OCI-M1 (cell line): ENCODE measurements at places on chromosomes 7 and 10.
A peak's percentile ranks its signal among the peaks of the same experiment; 100 is the strongest.

DNA sequence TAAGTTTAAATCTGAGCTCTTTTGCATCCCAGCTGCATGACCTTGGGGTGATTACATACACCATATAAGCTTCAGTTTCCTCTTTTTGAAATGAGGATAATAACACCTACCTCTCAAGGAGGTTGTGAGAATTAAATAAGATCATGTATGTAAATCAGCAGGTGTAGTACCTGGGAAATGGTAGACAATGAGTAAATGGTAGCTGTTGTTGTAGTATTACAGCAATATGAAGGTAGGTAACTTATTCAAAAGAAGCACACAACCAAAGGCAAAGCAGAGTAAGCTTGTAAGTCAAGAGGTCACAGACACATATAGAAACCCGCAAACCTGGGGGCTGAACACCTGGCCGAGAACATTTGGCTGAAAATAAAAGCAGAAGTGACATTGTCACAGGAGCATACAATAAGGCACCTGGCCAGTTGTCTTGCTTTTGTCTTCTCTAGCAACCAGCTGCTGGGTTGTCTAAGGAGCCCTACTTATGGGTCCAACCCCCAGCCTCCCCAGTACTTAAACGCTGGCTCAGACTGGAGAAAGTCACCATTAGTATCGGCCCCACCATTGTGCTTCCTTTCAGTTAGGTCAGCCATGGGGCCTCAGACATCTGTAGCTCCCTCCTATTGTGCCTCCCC is 203.6 kb upstream of the MKLN1 start:
- no peak for DNase-seq

DNA sequence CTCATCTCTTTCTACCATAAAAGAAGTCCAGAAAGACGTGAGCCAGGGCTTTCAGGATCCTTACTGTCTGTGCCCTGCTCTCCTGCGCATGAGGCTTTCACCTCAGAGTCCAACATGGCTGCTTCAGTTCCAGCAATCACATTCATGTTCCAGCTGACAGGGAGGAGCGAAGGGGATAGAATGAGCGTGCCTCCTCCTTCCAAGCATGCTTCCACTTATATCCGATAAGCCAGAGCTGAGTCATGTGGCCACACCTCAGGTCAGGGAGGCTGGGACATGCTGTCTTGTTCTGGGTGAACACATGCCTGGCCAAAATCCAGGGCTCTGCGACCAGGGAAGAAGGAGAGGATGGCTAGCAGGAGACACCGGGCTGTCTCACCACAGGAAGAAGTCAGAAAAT is 248.2 kb downstream of the SKAP2 start:
- DNase-seq, result no peak

DNA sequence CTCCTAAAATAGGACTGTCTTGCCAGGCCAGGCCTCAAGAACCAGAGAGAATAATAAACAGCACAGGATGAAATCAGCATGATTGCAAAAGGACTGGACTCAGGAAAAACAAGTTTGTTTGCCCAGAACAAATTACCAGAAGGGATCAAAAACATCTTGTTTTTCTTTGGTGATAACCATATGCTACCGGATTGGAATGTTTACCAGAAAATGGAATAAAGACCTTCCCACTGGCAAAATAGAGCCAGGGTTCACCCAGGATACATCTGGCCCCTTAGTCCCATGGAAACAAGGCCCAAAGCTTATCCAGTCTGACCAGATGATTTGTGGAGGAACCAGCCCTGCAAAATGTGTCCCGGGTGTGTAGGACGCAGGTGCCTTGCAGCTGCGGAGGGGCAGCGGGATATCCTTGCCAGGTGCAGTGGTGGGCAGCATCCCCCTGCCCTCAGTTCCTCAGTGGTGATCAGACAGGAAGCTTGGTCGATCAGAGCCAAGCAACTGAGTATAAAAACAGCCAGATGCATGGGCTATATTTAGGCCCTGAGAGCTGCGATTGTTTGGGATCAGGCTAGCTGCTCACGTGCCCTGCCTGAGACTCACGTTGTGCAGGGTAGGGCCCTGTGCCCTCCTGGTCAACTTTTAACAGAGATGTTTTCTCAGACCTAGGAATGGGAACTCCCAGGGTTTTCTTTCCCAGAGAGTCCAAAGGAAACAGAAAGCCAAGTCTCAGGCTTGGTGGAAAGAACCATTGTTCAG is 4.6 kb upstream of the ZNF22 start:
- DNase-seq, result no peak

DNA sequence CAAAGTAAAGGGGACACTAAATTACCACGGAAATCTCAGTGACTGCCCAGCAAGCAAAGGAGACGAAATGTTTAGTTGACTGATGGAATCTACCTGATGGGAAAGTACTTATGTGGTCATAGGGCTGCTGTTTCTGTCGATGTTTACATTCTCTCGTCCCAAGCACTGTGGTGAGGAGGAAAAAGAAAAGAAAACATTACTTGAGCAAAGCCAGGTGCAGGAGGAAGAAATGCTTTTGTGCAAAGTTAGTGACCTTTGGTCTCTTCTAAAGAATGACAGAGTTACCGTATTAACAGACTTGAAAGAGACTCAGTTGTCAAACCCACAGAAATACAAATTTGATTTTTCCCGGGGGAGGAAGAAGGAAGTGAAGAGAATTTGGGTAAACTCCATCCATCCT is 43.3 kb upstream of the FMC1 start:
- DNase-seq, result no peak

DNA sequence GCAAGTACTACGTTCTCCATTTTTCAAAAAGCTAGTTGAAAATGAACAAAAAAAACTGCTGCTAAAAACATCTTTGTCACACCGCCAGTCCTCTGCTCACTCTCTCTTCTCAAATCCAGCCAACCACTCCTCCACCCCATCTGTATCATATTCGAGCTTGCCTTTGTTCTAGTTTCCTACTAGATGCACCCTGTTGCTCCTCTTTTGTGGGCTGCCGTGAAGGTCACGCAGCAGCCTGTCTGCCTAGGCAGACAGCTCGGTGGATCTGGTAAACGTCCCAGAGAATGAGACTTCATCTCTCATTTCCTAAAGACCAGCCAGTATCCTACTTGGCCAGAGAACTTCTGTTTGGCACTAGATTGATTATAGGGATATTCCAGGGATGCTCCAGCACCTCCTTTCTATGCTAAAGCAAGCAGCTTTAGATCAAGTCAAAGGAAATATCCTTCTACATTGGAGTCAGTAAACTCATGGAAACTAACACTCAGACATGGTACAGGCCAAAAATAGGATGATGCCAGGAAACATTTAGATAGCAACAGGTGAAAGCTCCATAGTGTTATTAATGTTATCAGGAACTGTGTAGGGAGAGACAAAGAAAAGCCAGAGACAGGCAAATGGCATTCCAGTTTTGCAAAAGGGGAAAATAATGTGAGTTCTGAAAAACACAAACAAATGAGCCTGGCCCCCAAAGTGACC is 8.7 kb upstream of the PLXNA4 start:
- no peak for DNase-seq

GRCh38 chr7:149880638-149881311 is 7.0 kb downstream of the ATP6V0E2 start:
- no peak for DNase-seq

- no peak for DNase-seq
Observed at GRCh38 chr7:28133872-28134271, 46.7 kb downstream of the JAZF1 start.

DNA sequence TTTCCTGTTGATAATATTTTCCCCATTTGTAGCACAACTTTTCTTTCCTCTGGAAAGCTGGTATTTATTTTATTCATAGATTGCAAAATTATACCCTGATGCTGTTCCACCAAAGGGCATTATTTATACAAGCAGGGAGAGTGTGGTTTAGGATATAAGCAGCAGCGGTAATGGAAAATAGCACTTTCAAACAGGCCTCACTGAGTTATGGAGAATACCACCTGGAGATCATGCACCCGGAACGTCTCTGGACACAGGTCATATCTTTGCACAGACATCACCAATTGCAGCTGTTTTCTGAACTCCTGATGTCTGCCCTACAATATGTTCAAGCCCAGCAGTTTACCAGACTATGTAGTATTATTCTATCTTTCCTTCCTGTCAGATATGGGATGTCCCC is 2.0 kb upstream of the CALD1 start:
- no peak for DNase-seq

DNA sequence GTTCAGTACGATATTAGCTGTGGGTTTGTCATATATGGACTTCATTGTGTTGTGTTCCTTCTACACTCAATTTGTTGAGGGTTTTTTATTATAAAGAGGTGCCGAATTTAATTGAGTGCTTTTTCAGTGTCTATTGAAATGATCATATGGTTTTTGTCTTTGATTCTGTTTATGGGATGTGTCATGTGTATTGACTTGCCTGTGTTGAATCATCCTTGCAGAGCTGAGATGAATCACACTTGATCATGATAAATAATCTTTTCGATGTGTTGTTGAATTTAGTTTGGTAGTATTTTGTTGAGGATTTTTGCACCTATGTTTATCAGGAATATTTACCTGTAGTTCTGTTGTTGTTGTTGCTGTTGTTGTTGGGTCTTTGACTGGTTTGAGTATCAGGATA is 39.8 kb downstream of the ATOH7 start:
- DNase-seq, result no peak

- no peak for DNase-seq
Observed at GRCh38 chr10:78907551-78908211, 161.1 kb upstream of the ZMIZ1 start.

DNA sequence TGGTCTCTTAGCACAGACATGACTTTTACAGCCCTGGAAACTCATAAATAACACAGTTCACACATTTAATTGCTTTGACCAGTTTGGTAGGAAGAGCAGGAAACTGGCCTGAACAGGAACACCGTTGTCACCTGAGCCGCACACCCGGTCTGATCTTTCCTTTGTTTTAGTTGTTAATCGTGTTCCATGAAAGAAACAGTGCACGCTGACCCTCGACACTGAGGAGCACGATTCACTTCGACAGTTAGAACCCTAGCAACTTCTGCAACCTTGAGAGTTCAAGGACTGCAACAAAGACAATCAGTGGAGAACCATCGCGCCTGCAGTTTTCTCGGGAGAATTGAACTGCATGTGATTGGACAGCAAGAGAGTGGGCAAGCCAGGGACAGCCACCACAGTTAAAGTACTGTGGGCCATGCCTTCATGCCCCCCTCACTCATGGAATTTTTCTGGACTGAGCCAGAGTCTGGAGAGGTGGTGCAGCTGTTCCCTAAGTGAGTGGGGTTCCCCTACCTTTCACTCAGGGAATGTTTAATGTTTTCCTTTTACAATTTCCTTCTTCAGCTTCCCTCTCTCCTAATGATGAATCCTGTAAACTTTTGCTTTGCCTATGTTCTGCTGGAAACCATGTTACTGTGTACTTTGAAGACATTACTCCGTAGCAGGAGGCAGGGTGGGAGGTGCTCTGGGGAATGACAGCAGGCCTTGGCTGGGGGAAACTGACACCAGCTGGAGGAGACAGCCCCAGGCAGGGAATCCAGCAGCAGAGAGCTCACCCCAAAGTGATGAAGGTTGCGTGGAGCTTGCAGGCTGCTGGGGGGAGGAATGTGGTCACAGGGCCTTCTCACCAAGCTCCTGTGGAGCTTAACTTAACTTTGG is 198.7 kb downstream of the ZNF438 start:
- no peak for DNase-seq

GRCh38 chr7:77651575-77652162 is 44.6 kb upstream of the RSBN1L start:
- peak; percentile 91 for DNase-seq

GRCh38 chr7:91287371-91288084 is 23.3 kb downstream of the FZD1 start:
- DNase-seq, result peak; percentile 70

DNA sequence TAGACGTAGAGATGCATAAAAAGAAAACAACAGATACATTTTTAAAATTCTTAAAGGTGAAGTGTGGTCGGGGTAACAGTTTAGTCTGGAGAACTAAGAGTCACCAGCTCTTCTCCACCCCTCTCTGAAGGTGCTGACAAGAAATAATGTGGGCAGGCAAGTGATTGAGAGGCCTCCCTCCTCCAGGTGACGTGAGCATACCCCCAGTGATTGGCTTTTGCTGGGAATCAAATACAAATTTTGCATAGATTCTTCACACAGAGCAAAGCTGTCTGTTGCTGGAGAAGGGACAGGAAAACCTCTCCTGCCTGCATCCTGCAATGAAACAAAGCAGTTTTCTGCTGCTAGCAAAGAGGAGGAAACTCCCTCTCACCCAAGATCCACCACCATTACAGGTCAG is 115.0 kb downstream of the DGKB start:
- DNase-seq, result no peak

GRCh38 chr10:43134126-43134905 is 3.9 kb upstream of the CSGALNACT2 start:
- no peak for DNase-seq

DNA sequence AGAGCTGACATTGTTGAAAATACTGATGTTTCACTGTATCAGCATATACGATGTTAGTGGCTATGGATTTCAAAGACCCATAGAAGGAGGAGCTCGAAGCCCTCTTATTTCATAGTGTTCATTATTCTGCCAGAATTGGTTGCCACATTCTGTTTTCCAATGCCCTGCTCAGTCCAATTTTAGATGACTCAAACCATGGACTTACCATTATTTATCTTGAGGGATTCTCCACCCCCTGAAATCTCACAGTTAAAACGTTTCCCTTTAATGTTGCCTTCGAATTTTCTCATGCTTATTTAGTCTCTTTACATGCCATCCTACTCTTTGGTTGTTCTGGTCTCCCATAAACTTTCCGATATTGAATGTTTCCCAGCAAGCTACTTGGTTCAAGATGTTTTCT is 264.5 kb downstream of the HDAC9 start:
- DNase-seq, result no peak

GRCh38 chr10:7409045-7409731 is 1.6 kb downstream of the SFMBT2 start:
- DNase-seq, result no peak

DNA sequence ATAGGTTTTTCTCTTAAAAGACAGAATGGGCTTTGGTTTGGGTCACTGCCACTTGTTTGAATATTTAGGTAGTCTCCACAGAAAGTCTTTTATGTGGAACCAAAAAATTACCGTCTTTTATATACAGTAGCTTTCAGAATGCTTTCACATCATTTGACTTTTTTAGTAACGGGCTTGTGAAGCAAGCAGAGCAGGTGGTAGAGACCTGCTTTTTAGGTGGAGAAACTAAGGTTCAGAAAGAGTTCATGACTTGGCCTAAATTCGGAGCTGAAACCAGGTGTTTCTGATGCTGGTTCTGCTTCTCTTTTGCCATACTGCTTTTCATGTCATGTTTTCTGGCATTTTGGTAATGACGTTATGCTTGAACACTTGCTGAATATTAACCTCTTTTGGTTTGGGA is 36.3 kb downstream of the GARS1 start:
- no peak for DNase-seq

DNA sequence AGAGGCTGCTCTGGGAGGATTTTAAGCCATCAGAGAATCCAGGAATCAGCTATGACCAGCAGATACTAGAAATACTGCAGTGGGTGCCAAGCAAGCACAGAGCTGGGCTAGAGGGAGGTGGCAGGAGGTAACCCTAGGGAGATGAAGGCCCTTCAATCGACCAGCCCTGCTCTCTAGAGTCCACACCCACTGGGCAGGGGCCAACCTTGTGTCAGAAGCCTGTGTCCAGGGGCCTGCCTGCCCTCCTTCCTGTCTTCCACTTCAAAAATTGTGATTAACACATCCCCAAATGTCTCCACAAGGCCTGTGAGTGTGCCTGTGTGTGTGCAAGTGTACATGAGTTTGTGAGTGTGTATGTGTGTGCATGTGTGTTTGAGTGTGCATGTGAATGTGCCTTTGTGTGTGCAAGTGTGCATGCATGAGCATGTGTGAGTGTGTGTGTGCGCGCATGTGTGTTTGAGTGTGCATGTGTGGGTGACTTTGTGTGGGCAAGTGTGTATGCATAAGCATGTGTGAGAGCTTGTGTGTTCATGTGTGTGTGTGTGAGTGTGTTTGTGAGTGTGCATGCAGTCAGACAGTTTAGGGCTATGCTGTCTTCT is 367.7 kb downstream of the SFMBT2 start:
- no peak for DNase-seq
